ENCODE measurements at places on chromosomes 5 and 9.

GRCh38 chr5:169796731-169797130 is 159.7 kb downstream of the DOCK2 start:
- DNase-seq, result no peak

DNA sequence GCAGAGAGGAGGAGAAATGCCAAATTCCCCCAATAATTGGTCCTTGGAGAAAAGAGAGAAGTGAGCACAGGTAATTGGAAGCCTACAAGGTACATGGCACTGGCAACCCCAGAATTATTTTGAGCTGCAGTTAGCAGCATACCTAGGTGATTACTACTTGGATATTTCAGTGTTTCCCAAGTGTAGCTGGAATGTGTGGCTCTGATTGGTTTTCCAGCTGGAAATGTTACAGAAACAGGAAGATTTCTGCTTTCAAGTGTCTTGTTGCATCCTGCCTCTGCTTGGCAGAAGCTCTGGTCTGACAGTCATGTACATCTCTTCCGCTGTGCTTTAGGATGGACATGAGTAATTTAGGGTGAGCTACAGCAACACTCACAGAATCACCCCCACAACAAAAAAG is 262.1 kb downstream of the ENC1 start:
- DNase-seq, result no peak

GRCh38 chr5:179774442-179774841 is 19.3 kb upstream of the LTC4S start:
- DNase-seq, result no peak

GRCh38 chr5:55470282-55470681 is 64.5 kb downstream of the PLPP1 start:
- no peak for DNase-seq

DNA sequence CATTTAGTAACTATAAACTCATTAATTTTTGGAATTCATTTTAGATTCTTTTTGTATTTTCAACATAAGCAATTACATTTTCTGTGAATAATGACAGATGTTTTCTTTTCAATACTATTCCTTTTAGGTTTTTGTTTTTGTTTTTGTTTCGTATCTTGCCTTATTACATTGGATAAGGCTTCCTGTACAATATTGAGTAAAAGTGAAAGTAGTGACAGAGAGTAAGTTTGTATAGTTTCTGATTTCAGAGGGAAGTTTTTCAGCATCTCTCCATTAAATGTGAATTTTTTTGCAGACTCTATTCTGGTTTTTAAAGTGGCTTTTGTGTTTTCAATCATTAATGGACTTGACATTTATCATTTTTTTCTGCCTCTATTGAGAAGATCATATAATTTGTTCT is 12.8 kb upstream of the CAMK4 start:
- DNase-seq, result no peak

DNA sequence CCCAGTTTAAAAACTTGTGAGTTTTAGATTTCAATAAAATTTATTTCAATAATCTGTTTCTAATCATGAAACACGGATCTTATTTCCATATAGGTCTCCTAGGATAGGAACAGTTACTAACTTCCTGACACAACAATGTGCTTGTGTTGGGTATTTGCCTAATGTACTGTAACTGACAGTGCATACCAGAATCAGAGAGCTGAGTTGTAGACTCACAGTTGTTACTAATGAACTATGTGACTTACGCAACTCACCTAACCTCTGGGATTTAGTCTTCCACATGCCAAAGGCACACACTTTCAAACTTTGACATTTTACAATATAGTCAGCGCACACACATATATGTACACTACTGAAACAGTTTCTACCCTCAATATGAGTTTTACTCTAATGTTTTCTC is 77.7 kb downstream of the HOMER1 start:
- DNase-seq, result no peak

DNA sequence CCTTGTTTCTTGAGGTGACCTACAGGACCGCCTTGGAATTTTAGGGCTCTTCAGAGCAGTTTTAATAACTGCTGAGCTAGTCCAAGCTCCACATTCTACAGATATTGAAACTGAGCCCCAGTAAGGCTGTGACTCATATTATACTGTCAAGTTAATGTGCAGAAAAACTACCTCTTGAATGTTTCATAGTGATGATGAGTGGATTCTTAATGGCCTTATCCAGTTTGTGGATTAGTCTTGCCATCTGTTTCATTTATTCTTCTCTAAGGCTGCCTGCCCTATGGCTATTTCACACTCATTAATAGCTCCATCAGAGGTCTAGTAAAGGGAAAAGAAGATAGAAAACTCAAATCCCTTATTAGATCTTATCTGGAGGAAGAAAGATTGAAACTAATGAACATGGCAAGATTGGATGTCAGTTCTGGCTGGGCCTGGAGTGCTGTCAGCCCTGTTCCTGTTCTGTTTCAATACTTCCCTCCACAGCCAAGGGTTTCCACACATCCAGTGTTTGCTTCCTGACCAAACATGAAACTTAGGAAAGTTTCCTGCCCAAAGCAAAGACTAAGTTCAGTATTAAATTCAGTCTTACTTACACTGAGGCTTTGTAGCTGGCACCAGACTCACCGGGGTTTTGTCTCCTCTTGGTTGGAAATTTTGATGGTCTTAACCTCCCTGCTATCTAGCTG is 215.6 kb upstream of the DMAC1 start:
- DNase-seq, result no peak

GRCh38 chr9:133615186-133615585 is 6.0 kb upstream of the FAM163B start:
- peak; percentile 59 for DNase-seq

Data from NCI-H2171 (cell line).